CD8-positive, alpha-beta memory T cell (primary cell): ENCODE measurements at places on chromosomes 12 and 14. TPM values are rescaled to one million over a fixed set of nuclear protein-coding genes. Genes with fewer than 3 reads are reported as not detected.

The FOXN4 gene
- not detected for total RNA-seq

DNA sequence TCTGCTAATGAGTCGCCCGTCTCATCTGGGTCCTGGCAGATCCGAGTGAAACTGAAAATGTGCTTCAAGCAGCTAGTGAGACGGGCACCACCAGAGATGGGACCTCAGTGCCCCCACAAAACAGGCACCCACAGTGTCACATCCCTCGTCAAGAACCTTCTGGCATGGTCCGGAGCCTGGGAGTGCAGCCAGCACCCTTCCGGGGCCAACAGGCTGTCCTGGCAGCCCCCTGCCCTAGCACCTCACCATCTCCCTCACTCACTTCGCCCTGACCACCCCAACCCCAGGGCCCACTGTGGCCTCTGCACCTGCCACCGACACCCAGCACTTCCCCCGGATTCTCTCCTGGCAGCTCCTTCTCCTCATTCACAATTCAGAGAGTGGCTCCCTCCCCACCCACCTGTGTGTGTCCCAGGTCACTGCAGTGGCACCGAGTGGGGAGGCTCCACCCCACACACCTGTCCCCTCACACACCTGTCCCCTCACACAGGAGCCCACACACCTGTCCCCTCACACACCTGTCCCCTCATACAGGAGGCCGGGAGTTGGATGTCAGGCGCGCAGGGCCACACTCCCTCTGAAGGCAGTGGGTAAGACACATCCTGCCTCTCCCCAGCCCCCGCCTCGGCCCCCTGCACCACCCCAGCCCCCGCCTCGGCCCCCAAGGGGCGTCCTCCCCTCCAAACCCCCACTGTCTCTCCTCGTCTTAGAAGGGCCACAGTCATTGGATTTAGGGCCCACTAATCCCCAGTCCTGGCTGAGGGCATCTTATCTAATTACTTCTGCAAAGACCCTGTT is 7.9 kb downstream of the GALNT9 start:
- no peaks in the 10 kb centered on the region for H3K4me1 ChIP-seq
- no peak for DNase-seq
- H3K36me3 ChIP-seq, result no peaks in the 10 kb centered on the region
- no peaks in the 10 kb centered on the region for H3K27me3 ChIP-seq
- no peak overlapping the region for H3K4me3 ChIP-seq
- H3K27ac ChIP-seq, result no peak overlapping the region

The SIX1 gene
- total RNA-seq, result not detected

- H3K36me3 ChIP-seq, result no peaks in the 10 kb centered on the region
- H3K27me3 ChIP-seq, result peaks cover 6% of the 10 kb centered on the region
- DNase-seq, result no peak
Observed at GRCh38 chr14:23361320-23361719, 3.7 kb downstream of the EFS start.
